HCT116 (cell line): ENCODE measurements at places on chromosomes 6 and 20. TPM values are rescaled to one million over a fixed set of nuclear protein-coding genes. Genes with fewer than 3 reads are reported as not detected.

The B3GAT2 gene
- not detected for total RNA-seq

- no peak overlapping the region for H3K27ac ChIP-seq
- no peaks in the 10 kb centered on the region for H3K4me1 ChIP-seq
- H3K36me3 ChIP-seq = no peaks in the 10 kb centered on the region
- H3K27me3 ChIP-seq = no peaks in the 10 kb centered on the region
- DNase-seq = no peak
Observed at GRCh38 chr6:99305021-99305554, 44.4 kb downstream of the FAXC start.

DNA sequence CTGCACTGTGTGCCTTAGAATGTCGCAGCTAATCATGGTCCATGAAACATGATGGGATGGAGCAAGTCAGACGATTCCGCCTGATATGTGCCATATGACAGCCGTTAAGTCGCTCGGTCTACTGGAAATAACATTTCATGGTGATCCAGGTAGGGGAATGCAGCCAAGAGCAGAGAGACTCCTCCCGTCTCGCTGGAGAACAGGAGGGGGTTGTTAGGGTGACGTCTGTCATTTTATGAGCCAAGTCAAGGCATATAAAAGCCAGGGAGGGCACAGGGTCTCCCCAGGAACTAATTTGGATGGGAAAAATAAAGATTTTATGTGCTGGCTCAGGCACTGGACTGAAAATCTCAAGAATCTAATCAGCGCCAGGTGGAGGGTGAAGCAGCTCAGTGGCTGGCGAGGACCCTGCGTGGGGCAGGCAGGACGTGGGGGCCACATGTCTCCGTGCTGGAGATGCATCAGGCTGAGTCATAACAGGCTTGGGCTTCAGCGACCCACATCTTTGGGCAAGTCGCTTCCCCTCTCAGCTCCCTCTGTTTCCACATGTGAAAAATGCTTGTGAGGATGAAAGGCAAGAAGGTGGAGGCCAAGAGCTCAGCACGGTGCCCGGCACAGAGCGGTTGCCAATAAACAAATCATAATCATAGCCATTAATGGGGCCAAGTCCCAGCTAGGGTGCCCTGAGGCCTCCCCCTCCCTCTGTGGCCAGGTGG is 234.6 kb downstream of the ANKRD60 start:
- H3K27ac ChIP-seq = no peak overlapping the region
- DNase-seq = no peak
- H3K27me3 ChIP-seq = peaks cover 32% of the 10 kb centered on the region
- H3K4me1 ChIP-seq = peaks cover 8% of the 10 kb centered on the region; the same call in 1 of the 2 replicates
- no peaks in the 10 kb centered on the region for H3K36me3 ChIP-seq

GRCh38 chr6:27871924-27872638 is 40.1 kb downstream of the OR2B2 start:
- no peaks in the 10 kb centered on the region for H3K36me3 ChIP-seq
- no peaks in the 10 kb centered on the region for H3K4me1 ChIP-seq
- no peaks in the 10 kb centered on the region for H3K27me3 ChIP-seq
- no peak overlapping the region for H3K27ac ChIP-seq
- H3K4me3 ChIP-seq = no peak overlapping the region
- DNase-seq = no peak

The TFAP2A gene
- 24.3 TPM for total RNA-seq

- 0 out of 2 replicates have a peak, but pooled peaks cover 5% of the 10 kb centered on the region for H3K4me1 ChIP-seq
- no peaks in the 10 kb centered on the region for H3K36me3 ChIP-seq
- DNase-seq = no peak
- H3K27ac ChIP-seq = no peak overlapping the region
Observed at GRCh38 chr6:144394210-144394609, 109.1 kb downstream of the UTRN start.

The RBPJL gene
- not detected for total RNA-seq

The NNAT gene
- total RNA-seq = not detected

The MCCD1 gene
- not detected for total RNA-seq

GRCh38 chr20:45782890-45783289 is 8.8 kb downstream of the WFDC3 start:
- no peaks in the 10 kb centered on the region for H3K27me3 ChIP-seq
- DNase-seq = peak; percentile 39

GRCh38 chr6:56868687-56869086 is 86.2 kb upstream of the BEND6 start:
- peaks cover 64% of the 10 kb centered on the region for H3K4me1 ChIP-seq
- no peak for DNase-seq
- no peaks in the 10 kb centered on the region for H3K27me3 ChIP-seq

- no peaks in the 10 kb centered on the region for H3K27me3 ChIP-seq
- no peak overlapping the region for H3K4me3 ChIP-seq
- H3K27ac ChIP-seq = no peak overlapping the region
- H3K36me3 ChIP-seq = no peaks in the 10 kb centered on the region
- no peaks in the 10 kb centered on the region for H3K4me1 ChIP-seq
- DNase-seq = no peak
Observed at GRCh38 chr6:134511984-134512683, 194.2 kb upstream of the SGK1 start.

The RAET1L gene
- total RNA-seq = 1.5 TPM

- no peaks in the 10 kb centered on the region for H3K27me3 ChIP-seq
- DNase-seq = no peak
- H3K4me1 ChIP-seq = no peaks in the 10 kb centered on the region
- no peaks in the 10 kb centered on the region for H3K36me3 ChIP-seq
- H3K4me3 ChIP-seq = no peak overlapping the region
- H3K27ac ChIP-seq = no peak overlapping the region
Observed at GRCh38 chr6:24766680-24767462, 7.9 kb upstream of the GMNN start.

The WFDC12 gene
- not detected for total RNA-seq

The NOX3 gene
- not detected for total RNA-seq

- H3K27ac ChIP-seq = no peak overlapping the region
- no peak overlapping the region for H3K4me3 ChIP-seq
- DNase-seq = no peak
Observed at GRCh38 chr6:107670792-107671199, 153.3 kb downstream of the SCML4 start.
